ENCODE measurements at places on chromosomes 7 and 10.
A peak's percentile ranks its signal among the peaks of the same experiment; 100 is the strongest.

DNA sequence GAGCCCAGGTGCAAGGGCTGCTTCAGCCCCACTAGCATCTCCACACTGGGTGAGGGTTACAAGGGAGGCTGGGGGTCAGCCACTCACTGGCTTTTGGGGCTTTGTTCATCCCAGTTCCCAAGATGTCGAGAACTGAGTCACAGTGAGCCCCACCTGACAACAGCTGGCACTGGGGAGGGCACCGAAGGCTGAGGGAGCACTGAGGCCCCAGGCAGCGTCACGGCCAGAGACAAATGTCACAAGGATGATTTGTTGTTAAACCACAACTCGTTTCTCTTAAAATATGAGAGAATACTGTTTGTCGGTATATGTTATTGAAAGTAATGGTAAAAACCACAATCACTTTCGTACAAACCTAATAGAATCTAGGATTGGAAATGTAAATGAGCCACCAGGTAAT, 219.9 kb downstream of the CELF2 start:
- DNase-seq, result no peak

DNA sequence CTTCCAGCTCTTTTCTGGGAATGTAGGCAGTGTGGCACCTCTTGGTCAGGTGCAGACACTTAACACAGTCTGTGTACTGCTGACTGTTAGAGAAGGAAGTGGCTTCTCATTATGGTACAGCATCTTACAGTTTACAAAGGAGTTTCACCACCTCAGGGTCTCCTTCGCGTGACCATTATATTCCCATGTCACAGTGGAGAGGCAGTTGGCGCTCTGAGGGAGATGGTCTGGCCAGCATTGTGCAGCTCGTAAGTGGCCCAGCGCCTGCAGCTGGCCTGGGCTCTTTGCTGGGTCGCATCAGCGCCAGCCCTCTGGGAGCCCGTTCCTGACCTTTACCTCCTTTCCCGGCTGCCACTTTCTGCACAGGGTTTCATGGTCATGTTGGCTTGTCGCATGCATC, 15.4 kb downstream of the TSPAN15 start:
- DNase-seq, result no peak

- no peak for DNase-seq
Observed at GRCh38 chr10:64505501-64505900, 984.3 kb downstream of the REEP3 start.

GRCh38 chr10:122504610-122504950, 43.2 kb downstream of the HTRA1 start:
- peak; percentile 30 for DNase-seq

DNA sequence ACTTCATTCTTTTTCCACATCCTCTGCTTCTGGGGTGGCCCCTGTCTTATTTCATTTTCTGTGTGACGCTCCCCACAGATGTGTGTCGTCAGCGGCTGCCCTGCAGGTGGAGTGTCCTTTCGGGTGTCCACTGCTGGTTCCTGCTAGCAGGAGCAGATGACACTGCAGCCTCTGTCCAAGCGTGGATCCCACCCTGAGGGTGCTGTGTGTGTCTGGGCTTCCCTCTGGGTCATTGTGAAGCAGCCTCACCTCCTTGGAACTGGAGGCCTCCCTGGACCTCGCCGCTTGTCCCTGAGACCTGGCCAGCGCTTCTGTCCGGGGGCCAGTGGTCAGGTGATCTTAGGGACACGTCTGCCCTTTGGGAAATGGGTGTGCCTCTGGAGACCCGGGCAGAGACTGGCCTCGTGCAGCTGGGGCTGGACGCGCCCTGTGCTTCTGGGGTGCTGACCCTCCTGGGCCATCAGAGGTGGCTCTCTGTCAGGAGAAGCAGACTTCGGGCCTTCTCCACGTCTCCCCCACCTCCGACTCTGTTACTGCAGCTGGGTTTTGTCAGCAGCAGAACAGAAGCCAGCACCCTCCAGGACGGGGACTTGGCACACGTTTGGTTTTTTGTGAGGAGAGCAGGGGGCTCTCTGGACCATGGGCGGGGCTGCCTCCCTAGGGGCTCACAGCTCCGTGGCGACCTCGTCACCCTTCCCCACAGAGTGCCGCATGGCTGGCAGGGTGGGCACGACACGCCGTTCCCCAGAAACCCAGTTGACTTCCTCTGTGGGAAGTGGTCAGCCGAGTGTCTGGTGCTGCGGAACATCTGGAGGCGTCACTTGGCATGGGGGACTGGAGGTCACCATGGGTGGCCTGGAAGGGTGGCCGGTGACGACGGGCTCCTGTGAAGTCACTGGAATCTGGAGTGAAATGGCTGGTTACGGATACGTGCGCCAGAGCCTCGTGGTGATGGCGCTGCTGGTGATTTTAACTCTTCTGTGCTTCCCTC, 48.4 kb downstream of the INPP5A start:
- no peak for DNase-seq

DNA sequence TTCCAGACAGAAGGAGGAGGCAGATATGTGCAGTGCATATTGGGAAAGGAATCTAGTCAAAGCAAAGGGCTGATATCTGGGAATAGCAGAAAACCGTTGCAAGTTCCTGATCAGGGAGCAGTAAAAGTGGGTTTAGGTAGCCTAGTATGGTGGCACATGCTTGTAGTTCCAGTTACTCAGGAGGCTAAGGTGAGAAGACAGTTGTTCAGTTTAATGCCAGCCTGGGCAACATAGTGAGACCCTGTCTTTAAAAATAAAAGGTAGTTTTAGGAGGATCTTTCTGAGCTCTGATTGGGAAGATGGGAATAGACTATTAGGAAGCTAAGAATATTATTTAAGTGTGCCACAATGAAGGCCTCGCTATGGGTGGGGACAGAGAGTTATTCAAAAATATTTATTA, 1.7 kb downstream of the CCDC172 start:
- no peak for DNase-seq

GRCh38 chr10:22911067-22911466, 16.8 kb upstream of the ARMC3 start:
- DNase-seq, result no peak

DNA sequence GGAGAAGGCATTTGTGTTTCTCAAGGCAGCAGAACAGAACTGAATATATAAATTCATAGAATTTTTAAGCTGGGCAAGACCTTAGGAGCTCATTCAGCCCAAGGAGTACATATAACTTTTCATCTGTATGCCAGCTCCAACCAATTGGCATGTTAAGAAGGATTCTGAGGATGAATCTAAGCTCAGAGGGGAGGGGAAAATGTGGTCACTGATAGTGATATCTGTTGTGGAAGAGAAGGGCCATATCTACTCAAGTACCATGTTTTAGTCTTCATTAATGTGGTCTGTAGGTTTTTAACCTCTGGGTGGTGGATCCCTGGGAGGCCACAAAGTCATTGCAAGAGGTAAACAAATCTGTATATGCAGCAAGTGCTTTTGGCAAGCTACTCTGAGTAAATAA, 6.4 kb downstream of the CALD1 start:
- DNase-seq, result no peak

DNA sequence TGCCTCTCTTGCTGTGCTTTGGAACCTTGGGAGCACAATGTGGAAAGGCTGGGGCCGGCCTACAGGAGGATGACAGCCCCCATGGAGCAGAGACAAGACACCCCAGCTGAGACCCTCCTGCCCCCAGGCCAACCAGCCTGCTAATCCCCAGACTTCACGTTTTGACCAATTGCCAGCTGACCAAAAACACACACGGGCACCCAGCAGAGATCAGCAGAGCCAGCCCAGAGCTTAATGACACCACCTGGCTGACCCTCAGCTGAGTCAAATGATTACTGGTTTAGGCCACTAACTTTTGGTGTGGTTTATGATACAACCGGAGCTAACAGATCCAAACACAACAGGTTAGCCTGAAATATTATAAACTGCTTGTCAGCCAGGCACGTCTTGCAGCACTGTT, 111.2 kb upstream of the KIF5B start:
- DNase-seq, result no peak

GRCh38 chr7:131602304-131602993, 46.0 kb upstream of the PODXL start:
- DNase-seq, result no peak

DNA sequence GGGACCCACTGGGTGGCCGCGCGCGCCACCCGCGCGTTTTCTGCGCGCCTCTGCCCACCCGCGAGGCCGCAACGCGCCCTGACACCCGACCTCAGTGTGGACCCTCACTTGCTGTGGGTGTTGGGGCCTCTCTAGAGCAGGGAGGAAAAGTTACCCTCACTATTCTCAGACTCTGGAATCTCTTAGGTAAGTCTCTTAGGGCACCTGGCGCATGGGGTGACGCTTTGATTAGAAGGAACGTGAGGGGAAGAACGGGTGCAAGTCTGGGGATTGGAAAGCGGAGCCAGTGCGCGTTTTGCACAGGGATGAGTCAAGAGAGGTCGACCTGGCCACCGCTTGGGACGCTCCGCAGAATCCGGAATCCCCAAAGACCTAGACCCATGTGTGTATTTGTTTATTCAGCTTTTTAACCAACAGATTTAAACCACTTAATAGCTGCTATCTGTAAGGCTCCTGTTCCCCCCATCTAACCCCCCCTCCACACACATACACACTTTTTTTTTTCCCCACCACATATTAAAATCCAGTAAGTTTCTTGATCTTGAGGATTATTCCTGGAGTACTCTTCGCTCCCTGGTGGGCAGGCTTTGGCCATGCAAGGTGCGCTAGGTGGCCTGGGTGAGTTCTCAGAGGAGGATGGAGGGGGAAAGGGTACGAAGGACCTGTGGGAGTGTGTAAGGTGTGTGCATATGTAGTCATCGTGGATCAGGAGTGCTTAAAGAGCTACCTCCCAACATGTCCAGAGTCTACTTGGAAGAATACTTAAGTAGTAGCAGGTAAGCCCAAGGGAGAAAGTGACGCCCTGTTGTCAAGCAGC, 169.1 kb upstream of the PPP1R3A start:
- DNase-seq, result no peak

DNA sequence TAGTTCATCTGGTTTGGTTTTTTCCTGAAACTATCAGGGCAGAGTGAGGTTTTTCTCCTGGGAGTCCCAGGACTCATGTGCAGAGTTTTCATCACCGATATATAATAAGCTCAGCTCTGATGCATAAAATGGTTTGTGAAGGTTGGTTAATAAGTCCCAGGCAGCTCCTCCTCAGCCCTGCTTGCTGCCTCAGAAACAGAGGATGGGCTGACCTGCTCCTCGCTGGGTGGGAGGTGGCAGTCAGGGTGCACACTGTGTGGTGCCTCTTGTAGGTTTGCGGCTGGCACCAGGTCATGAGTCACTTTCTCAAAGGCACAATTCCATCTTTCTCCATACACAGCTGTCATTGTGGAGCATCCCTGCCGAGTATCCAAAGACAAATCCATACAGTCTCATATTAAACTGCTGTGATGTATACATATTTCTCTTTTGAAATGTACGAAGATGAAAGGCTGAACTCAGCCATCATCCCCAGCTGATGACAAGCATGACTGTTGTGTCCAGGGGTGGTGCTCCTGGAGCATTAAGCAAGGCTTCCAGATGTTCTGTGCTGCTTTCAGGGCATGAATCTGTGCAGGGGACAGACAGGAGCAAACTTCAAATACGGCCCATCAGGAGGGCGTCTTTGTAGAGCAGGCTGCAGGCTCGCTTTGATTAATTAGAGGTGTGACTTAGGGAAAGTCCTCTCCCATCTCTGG, 125.7 kb upstream of the NPS start:
- DNase-seq, result no peak

DNA sequence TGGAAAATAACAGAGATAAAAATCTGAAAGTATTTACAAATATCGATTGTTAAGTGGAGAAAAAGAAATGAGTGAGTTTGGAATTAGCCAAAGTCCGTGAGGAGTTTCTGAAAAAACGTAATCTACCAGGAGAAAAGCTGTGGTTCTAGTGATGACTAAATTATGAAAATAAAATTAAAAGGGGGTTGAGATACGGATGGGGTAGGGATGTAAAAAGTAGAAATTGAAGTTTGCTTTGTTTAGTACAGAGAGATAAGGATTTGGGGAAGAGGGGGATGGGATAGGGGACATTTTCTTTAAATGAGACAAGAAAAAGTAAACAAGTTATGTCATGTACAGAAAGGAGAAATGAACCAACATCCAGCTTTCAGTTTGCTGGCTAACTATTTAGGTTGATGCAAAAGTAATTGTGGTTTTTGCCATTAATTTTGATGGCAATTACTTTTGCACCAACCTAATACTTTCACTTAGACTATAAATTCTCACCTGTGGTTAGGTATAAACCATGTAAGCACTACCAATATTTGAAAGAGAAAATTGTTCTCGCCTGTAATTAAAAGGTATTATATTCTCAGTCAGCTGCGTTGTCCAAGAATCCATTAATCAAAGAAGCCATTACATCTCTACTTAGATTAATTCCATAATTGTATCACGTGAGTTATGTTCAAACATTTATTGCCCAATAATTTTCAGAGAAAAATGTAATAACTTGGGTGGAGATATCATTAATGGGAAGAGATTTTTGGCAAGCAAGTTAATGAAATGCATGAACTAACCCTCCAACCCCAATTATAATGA, 143.0 kb upstream of the NRP1 start:
- DNase-seq, result no peak

GRCh38 chr7:49159536-49159935, 235.2 kb downstream of the CDC14C start:
- DNase-seq, result no peak

DNA sequence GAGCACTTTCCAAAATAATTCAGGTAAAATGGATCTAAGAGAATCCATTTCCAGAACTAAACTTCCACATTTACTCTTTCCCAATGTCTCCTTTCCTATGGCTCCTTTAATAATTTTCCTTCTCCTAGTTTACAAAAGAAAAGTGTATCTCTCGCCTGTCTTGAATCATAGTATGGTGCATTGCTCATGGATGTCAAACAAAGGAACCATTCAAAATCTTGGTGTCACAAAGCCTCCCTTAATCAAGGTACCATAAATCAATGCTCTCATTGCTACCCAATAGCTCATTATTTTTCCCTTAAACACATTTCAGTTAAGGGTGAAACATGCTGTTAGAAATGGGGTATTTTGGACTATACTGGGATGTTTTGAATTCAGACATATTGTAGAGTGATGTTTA, 57.6 kb upstream of the KCNMA1 start:
- no peak for DNase-seq

GRCh38 chr10:95122736-95123135, 53.4 kb upstream of the CYP2C8 start:
- DNase-seq, result no peak

DNA sequence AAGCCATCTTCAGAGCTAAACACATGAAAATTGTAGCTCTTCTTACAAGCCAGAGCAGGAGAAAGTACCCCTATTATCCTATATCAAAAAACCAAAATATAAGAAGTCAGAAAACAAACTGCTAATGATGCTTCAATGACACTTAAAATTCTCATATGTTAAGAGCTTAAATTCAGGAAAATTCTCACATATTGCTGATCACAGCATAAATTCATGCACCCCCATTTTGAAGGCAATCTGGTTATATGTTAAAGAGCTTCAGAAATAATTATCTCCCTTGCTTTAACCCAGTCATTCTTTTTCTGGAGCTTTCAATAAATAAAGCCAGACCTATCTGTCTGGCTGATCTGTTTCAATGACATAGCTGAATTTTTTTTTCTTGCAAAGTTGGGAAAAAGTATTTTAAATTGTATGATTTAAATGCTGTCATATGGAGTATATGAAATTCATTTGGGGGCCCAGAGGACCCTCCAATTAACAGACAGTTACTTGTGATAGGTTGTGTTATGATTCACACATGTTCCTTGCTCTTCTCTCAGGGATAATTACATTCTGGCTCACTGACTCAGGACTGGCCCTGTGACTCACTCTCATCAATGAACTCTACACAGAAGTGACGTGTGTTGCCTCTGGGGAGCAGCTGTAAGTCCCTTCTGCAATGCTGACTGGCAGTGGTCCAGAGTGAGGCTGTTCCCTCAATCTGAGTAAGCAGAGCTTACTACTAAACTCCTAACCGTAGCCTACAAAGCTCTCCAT, 85.2 kb downstream of the HGF start:
- peak; percentile 82 for DNase-seq

GRCh38 chr7:2670720-2671391, 17.1 kb upstream of the AMZ1 start:
- no peak for DNase-seq
